A549 treated with Mapracorat at 1 μM for 4 hours (cell line): ENCODE measurements at places on chromosomes 4 and X. TPM values are rescaled to one million over a fixed set of nuclear protein-coding genes. Genes with fewer than 3 reads are reported as not detected.

Gene GAGE12J
- not detected in 5 replicates for total RNA-seq

Gene FAM13A
- total RNA-seq, result 4.8 to 6.1 TPM (median 5.5 TPM) in 5 replicates

Gene HSD17B13
- total RNA-seq, result not detected in 5 replicates

Gene KIAA0232
- 10.0 to 15.1 TPM (median 12.6 TPM) in 5 replicates for total RNA-seq

Gene SHROOM3
- total RNA-seq, result 8.9 to 15.6 TPM (median 12.5 TPM) in 5 replicates

Gene MTNR1A
- total RNA-seq, result 0.36 to 1.2 TPM (median 0.58 TPM) in 5 replicates

Gene FABP2
- total RNA-seq, result not detected in 5 replicates

Gene FGF16
- total RNA-seq, result not detected in 5 replicates

Gene POU3F4
- not detected in 5 replicates for total RNA-seq

Gene TKTL1
- 0.10 to 0.34 TPM in 2 of 5 replicates, not detected in the others for total RNA-seq

Gene NRK
- not detected in 5 replicates for total RNA-seq

Gene RP2
- 7.5 to 11.4 TPM (median 10.6 TPM) in 5 replicates for total RNA-seq
